ENCODE measurements at places on chromosomes 1 and 21.
A peak's percentile ranks its signal among the peaks of the same experiment; 100 is the strongest.

- no peak for DNase-seq
Measured at GRCh38 chr1:68317543-68317942, 85.2 kb upstream of the WLS start.

DNA sequence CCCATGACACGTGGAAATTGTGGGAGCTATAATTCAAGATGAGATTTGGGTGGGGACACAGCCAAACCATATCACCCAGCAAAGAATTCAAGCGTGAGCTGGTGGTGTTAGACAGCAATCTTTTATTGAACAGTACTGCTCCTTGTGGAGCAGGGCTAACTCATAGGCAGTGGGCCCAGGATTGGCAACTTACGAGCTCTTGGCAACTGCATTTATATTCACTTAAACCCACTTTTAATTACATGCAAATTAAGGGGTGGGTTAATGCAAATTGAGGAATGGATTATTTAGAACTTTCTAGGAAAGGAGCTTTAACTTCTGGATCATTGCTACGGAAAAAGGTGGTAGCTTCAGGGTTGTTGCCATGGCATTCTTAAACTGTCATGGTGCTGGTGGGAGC, 135.6 kb upstream of the KAZN start:
- DNase-seq = no peak

GRCh38 chr1:196732526-196732925, 42.1 kb upstream of the CFHR3 start:
- DNase-seq = no peak

DNA sequence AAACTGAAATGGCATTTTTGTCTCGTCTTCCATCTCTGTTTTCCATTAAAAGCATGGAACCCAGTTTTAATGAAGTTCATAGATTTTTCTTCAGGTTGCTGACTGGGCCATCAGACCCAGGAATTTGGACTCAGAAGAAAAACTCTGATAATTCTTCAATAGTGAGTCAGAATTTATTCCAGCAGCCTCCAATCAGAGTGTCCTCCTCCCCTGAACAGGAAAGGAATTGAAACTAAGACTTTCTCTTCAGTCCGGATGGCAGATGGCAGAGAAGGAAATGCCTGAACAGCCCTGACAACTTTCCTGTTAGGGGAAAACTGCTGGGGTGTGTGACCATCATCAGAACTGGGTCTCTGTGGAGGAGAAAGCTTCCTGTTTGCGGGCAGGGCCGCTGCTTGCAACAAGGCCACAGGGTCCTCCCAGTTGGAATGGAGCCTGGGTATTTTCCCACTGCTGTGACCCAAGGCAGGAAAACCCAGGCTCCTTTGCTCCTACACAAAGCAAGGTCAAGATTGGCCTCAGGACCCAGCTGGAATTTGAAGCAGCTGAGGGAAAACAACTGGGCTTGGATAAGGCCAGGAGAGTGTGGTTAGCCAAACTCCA, 20.7 kb downstream of the CD34 start:
- peak; percentile 94 for DNase-seq

DNA sequence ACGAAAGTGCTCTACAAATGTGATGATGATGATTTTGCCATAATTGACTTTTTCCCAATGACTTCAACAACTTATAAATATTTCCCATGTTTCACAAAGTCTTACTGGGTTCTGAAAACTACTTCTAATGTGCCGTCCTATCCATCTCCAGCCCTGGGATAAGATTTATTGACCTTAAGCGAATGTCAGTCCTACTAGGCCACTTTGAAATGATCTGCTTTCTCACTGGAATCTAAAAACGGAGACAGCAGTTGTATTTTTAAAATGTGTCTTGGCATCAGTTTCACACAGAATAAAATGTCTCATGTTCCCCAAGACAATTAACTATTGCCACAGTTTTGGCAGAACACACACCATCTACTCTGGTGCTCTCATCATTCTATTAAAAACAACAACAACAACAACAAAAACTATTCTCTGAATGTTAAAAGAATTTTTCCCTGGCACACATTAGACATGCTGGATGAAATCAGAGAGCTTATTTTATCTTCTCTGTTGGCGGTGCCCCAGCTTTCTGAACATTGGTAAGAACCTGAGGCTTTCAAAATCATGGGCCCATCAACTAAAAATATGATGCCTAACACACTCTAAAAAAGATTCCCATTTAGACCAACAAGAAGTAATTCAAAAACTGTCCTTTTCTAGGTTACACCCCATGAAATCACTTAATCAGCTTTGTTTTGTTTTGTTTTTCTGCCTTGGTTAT, 23.1 kb upstream of the DNASE2B start:
- DNase-seq = no peak
